ENCODE measurements at places on chromosomes 7 and 10.

DNA sequence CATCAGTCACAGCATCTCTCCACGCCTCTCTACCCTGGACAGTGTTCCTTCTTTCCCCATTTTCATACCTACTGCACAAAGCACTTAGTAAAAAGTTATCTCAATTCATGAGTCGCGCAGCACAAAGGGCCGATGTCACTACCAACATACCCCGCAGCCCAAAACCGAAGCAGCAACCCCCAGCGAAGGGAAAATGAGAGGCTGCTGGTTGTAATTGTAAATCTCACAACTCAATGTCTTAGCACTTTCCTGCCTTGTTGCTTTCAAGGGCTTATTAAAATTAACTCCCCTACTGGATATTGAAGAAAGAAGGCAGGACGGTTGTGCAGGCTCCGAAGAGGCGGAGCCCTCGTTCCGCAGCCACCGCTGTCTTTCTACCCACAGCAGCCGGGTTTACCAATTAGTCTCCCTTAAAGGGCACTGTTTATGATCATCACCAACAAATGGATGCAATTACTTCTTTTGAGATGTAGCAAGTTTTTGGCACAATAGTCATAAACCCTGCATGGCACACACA, 6.5 kb downstream of the DIP2C start:
- no peak for DNase-seq

DNA sequence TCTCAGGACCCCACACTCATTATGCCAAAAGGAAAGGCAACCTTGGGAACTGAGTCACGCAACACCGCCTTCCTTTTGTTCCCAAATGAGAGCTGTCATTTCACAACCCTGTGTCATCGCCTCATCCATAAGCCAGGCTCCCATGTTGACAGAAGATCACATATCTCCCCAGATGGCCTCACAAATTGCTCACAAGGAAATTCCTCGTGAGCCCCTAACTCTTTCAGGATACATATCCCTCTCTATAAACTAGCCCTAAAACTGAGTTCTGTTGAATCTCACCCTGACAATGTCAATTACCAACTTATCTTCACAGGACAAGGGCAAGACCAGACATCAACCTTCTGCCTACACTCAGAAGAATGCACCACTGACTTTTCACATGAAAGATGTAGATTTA, 22.6 kb downstream of the CCDC3 start:
- no peak for DNase-seq

DNA sequence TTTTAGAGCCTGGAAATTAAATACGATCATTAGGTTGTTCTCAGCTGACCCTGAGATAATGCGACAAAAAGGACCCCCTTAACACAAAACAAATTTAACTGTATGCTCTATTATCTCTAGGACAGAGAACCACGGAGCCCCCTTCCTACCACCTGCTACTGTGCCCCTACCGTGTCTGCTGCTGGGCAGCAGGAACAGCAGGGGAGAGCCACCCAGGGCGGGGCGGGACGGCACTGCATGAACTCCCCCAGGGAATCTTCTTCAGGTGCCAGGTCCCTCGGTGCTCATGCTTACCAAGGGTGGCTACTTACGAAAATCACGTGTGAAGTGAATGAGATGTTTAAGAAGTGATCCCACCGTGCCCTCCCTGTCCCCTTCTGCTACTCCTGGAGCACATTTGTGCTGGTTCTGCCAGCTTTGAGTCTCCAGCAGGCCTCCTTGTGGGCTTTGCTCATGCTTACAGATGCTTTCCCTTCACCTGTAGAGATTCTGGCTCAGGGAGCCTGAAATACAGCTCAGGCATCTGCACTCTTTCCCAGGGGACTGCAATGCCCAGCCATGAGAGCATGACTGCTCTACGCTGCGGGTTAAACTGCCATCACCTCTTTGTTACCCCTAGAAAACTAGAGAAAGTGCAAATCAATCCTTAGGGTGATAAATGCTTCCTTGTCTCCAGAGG, 59.9 kb downstream of the MRPL32 start:
- DNase-seq: no peak

DNA sequence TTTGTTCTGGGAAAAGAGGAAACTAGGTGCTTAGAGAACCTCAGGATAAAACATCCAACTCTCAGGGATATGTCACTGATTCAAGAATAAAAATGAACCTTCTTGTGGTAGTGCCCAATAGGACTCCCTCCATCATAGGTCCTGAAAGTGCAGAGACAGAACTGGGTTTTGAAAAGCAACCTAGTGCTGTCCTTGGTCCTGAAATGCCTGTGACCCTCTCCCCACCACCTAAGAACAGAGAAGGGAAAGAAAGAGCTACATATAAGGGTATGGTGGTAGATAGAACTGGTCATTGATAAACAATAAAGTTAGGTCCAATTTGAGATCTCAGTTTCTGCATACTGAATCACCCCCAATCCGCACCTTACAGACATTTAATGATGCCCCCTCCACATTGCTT, 953.3 kb downstream of the XPNPEP1 start:
- DNase-seq: no peak

GRCh38 chr7:134996097-134996550, 9.8 kb downstream of the AGBL3 start:
- no peak for DNase-seq

GRCh38 chr7:76423666-76424412, 911 bp upstream of the ZP3 start:
- no peak for DNase-seq

- DNase-seq: no peak
Measured at GRCh38 chr7:112819536-112819935, 29.3 kb upstream of the TMEM168 start.

DNA sequence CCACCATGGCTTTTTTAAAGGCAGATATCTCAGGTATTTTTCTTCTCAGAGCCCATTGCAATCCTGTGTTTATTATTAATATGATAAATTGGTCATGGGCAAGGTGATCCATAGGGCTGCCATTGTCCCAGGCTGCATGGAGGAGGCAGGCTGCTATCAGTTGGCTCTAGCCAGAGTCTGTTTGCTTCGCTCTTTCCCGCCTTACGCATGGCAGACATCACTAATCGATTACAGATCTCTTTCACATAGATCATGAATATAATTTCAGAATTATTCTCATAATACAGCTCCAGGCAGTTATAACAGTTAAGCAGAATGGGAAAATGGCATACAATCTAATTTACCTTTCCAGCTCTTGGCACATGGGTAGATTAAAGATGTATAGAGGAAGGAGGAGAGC, 30.4 kb upstream of the HABP2 start:
- DNase-seq: no peak

- no peak for DNase-seq
Measured at GRCh38 chr7:28181416-28181815, 821 bp upstream of the JAZF1 start.

DNA sequence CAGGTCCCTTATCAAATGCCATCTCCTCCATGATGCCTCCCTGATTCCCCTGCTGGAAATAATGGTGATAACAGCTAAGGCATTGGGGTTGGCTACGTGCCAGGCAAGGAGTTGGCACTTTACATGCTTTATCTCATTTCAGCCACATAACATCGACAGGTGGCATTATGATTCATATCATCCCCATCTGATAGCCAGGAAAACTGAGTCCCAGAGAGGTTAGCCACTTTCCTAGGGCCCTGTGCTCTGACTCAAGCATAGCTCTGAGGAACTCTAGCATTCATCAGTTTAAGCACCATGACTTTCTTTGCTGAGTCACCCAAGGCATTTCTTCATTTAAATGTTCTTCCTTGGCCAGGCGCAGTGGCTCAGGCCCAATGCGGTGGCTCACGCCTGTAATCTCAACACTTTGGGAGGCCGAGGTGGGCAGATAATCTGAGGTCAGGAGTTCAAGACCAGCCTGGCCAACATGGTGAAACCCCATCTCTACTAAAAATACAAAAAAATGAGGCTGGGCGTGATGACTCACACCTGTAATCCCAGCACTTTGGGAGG, 6.6 kb downstream of the LEP start:
- DNase-seq: no peak

- DNase-seq: no peak
Measured at GRCh38 chr7:73888959-73889358, 28.0 kb downstream of the TMEM270 start.

GRCh38 chr7:131032786-131033185, 294.9 kb upstream of the MKLN1 start:
- DNase-seq: no peak

DNA sequence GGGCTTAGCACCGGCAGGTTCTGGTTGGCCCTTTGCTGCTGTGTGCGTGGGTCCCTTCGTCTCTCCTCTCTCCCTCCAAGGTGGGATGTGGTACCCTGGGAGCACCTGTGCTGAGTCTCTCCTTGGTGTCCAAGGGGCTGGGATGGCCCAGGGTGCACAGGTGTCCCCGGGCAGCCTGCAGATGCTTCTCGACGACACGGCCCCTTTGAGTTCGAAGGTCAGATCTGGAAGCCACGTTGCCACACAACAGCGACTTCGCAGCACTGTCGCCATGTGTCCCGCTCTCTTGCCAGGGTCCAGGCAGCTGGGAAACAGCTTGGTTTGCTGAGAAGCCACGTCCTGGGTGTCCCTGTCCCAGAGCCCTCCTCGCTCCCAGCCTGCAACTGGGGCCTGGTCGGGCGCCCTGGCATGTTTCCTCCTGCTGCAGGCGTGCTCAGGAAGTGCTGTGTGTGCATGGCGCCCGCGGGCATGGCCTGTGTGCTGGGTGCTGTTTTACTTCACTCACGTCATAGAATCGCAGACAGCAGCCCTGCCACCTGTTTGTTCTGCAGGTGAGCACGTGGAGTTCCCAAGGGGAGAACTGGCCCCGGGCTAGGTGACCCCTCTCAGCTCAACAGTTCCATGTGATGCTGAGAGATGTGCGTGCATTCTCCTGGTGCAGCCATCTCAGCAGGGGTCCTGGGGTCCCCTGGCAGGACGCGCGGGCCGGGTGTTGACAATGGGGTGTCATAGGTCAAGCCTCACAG, 70.9 kb downstream of the DNAJB6 start:
- no peak for DNase-seq

DNA sequence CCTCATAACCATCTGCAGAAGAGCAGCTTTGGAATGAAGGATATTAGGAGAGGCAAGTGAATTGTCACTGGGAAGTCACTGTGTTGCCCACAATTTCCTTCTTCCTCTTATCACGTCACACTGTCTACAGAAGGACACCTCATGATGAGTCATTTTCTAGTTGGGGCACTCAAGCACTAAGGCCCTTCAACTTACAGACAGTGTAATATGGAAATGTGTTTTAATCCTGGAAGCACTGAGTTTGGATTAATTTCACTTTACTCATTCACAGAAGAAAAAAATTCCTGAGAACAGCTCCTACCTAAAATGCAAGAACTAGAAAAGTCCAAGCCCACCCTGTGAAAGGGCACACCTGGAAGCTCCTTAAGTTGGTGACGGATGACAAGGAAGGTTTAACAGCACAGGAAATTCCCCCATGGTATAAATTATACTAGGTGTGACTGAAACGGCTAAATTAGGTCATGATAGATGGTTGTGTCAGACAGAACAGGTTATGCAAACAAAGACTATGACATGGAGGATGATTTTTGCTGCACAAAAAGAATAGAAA, 56.6 kb downstream of the PARD3 start:
- peak; percentile 94 for DNase-seq

DNA sequence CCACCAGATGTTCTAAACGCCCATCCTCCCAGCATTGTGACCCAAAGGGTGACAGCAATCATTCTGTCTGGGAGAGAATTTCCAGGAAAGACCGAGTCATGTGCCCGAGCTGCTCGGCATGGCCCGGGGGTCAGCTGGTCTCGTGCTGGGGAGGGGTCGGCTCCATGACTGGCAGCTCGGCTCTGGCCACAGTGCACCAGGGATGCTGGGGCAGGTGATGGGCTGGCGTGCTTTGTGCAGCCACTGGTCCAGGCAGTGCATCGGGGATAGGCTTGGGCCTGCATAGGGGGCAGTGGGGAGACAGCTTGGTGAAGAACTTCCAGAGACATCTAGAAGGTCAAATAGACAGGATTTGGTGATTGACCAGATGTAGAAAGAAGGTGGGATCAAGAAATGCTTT, 39.2 kb upstream of the PSMG3 start:
- no peak for DNase-seq

DNA sequence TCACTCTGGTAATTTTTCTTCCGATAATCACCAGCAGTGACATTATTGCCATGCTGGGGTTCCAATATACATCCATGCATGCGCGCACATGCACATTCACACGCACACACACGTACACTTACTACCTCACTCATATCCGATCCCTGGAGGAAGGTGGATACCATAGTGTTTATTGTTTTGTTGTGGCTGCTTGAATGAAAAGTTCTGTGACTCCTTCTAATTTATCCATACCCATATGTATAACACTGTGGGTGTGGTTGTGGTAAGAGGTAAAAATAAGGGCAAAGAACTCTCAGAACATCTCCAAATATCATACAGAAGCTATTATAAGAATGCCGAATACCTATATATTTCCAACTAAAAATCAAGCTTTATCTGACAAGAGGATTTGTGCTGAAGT, 407.8 kb upstream of the PODXL start:
- no peak for DNase-seq

DNA sequence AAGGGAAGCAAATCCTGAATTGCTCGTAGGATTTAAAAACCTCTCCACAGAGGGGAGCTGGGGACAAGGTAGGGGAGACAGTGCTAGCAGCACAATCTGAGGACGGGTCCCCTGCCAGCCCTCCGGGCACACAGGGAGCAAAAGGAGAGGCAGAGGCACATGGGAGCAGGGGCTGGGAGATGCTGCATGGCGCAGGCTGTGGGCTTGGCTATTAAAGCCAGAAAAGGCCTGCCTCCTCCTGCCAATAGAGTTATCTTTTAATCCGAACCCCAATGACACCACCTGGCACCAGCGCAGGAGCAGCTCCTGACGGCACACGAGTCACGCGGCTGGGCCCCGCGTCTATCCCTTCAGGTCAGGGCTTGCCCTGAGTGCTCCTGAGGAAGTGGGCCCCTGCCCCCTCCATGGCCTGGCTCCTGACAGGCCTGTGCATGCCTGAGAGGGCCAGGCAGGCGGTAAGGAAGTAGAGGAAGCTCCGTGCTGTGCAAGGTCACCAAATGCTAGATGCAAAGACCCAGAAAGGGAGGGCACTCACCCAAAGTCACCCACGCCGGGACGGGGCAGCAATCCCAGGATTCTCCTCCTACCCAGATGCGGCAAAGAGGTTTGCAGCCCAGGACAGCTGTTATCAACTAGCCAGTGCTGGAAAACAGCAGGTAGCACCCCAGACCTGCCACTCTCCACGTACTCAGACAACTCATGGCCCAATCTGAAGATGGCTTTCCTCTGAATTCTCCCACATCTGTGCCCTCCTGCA, 28.1 kb downstream of the DLG5 start:
- peak; percentile 91 for DNase-seq

GRCh38 chr10:62831346-62831745, 15.2 kb upstream of the EGR2 start:
- no peak for DNase-seq

GRCh38 chr7:157983502-157984422, 603.9 kb downstream of the PTPRN2 start:
- no peak for DNase-seq

DNA sequence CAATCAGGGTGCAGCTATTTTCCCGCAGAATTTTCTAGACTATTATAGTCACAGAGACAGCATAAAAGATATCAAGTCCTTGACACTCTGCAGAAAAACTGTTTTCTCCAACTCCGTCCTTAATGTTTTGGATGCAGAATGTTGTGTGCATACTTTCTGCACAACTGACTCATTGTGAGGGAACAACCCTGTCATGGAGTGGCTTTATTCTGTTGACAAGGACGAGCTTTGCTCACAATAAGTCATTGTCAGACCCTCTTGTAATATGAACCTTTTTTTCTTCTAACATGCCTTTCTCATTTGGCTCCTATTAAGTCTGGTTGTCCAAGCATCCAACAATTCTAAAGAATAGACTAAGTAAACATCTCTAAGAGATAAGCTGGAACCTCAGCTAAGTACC, 17.3 kb downstream of the ABCB4 start:
- no peak for DNase-seq

- DNase-seq: no peak
Measured at GRCh38 chr7:99798972-99799371, 15.0 kb upstream of the CYP3A4 start.
